T-cell (primary cell): ENCODE measurements at places on chromosomes 5 and 9.

DNA sequence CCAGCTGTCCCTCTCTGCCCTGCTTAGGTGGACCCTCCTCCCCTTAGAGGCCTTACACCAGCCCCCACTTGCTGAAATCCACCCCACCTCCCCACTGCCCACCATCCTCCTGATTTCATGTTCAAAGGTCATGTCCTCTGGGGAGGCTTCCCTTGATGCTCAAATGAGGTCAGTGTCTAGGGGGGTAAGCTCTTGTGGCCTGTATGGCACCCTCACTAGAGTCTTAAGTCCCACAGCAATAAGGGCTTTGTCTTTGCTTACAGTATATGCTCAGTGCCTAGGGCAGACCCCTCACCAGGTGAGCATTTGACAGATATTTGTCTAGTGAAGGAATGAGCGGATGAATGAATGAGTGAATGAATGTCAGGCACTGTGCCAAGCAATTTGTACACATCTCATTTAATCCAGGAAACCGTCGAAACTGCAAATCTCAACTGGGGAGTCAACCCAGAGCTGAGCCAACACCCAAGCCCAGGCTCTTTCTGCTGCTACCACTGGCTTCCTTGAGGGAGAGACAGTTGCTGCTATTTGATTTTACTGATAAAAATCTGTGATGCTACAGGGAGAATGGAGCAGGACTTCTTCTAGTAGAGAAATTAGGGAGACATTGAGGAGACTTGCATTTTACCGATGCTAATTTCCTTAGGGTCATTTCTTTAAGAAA, 101.9 kb downstream of the IQGAP2 start:
- peaks cover 15% of the 10 kb centered on the region for H3K4me1 ChIP-seq
- no peak overlapping the region for H3K27ac ChIP-seq
- H3K36me3 ChIP-seq: no peaks in the 10 kb centered on the region

DNA sequence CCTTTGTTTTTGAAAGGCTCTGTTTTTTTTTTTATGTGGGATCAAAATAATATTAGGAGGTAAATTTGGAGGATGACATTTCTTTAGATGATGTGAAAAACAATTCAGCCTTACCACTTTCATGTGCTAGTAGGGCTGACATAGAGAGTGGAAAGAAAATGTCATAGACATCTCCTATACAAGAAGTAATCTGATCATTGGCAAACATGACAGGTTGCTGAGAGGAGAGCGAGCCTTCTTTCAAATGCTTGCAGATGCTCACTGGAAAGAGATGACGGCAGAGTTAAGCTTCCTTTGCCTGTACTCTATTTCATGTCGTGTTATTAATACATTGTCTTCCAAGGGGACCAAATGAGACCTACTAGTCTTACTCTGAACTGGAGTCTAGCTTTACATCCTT, 160.1 kb upstream of the DAP start:
- no peaks in the 10 kb centered on the region for H3K4me1 ChIP-seq
- no peak overlapping the region for H3K27ac ChIP-seq
- peaks cover 2% of the 10 kb centered on the region for H3K27me3 ChIP-seq
- H3K4me3 ChIP-seq: no peak overlapping the region

GRCh38 chr5:96751203-96752169, 56.3 kb downstream of the ERAP1 start:
- H3K4me3 ChIP-seq: no peak overlapping the region
- no peak overlapping the region for H3K27ac ChIP-seq
- no peak for DNase-seq
- peaks cover 91% of the 10 kb centered on the region for H3K36me3 ChIP-seq
- H3K27me3 ChIP-seq: no peaks in the 10 kb centered on the region

GRCh38 chr9:14515571-14516198, 177.5 kb downstream of the ZDHHC21 start:
- no peak overlapping the region for H3K4me3 ChIP-seq
- H3K4me1 ChIP-seq: no peaks in the 10 kb centered on the region
- no peaks in the 10 kb centered on the region for H3K27me3 ChIP-seq
- H3K27ac ChIP-seq: no peak overlapping the region

GRCh38 chr9:92328225-92328624, 2.5 kb downstream of the CENPP start:
- H3K27me3 ChIP-seq: no peaks in the 10 kb centered on the region
- peaks cover 18% of the 10 kb centered on the region for H3K4me1 ChIP-seq
- no peak for DNase-seq
- H3K36me3 ChIP-seq: no peaks in the 10 kb centered on the region
- no peak overlapping the region for H3K4me3 ChIP-seq
- H3K27ac ChIP-seq: no peak overlapping the region

GRCh38 chr9:98255061-98255577, 330 bp downstream of the TBC1D2 start:
- H3K27me3 ChIP-seq: no peaks in the 10 kb centered on the region
- peak overlapping the region; percentile 57 for H3K27ac ChIP-seq
- peak overlapping the region; percentile 97 for H3K4me3 ChIP-seq

DNA sequence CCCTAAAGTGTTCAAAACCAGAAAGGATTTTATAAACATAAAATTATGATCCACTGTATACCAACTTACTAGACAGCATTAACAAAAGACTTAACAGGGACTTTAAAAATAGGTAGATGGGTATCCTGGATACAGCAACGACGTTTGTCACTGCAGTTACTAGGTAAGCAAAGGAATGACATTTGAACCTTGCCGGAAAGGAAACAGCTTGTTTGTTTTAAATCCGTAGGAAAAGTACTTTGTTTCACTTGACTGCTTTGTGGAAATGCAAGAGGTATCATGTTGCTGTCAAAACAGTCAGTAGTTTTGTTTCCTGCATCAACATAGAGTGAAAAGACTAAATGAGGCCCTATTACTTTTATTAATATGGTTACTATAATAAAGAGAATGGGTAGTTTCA, 122.9 kb downstream of the CDC42SE2 start:
- peaks cover 43% of the 10 kb centered on the region for H3K4me1 ChIP-seq
- H3K27ac ChIP-seq: peak overlapping the region; percentile 35
- no peaks in the 10 kb centered on the region for H3K27me3 ChIP-seq
- DNase-seq: no peak
- peaks cover 57% of the 10 kb centered on the region for H3K36me3 ChIP-seq

DNA sequence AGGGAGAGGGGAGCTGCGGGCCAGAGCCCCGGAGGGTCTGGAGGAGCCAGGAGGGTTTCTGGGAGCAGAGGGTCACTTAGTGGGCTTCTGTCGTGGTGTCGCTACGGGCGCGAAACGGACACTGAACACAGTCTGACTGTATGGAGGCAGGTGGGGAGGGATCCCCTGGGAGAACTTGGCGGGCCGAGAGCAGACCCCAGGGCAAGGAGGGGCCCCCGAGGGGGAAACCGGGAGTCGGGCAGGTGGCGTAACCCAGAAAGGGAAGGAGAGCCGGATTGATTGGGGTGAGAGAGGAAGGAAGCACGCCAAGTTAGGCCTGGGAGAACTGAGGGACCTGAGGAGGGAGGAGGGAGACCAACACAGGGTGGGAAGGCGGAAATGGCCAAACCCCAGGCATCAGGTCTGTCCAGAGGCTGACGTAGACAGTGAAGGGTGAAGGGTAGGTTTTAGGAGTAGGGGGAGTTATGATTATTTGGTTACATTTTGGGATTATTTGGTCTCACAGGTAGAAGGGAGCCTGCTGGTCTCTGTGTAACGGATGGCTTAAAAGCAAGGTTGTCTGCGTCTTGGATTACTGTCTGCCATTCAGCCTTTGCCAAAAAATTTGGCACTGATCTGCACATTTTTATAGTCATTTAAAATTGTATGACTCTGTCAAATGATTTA, 3.3 kb upstream of the MSMP start:
- peak overlapping the region; percentile 85 for H3K4me3 ChIP-seq
- H3K27me3 ChIP-seq: no peaks in the 10 kb centered on the region
- DNase-seq: no peak
- H3K27ac ChIP-seq: peak overlapping the region; percentile 74

DNA sequence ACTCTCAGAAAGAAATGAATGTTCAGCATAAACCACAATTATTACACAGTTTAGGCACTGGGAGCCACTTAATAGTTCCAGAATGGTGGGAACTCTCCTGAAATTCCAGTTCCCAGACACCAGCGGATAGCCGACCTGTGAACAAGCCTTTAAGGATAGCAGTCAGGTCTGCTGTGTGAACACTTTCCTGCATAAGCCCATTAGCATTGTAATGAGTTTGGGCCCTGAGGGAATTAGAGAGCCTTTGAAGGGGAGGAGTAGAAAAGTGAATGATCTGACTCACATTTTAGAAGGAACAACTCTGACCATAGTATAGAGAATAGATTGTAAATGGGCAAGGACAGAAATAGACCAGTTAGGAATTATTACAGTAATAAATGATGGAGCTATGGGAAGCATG, 189.1 kb downstream of the ADGRV1 start:
- no peaks in the 10 kb centered on the region for H3K27me3 ChIP-seq
- H3K36me3 ChIP-seq: no peaks in the 10 kb centered on the region
- no peak overlapping the region for H3K27ac ChIP-seq
- no peak overlapping the region for H3K4me3 ChIP-seq

DNA sequence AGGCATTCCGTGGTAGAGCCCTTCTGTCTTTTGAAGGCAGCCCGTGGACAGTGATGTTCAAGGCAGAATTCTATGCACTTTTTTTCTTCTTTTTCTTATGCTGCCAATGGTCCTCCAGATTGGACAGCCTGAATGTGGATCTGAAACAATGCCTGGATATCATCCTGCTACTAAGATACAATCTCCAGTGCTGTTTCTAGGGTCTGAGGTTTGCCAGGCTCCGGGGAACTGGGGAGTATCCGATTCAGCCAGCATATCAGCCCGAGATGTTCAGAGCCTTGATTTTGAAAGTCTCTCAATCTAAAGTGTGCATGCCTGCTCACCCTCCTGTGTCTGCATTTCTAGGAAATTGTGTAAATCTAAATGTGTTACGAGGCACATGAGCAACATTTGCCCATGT, 103.8 kb upstream of the WWC1 start:
- H3K36me3 ChIP-seq: no peaks in the 10 kb centered on the region
- peaks cover 10% of the 10 kb centered on the region for H3K27me3 ChIP-seq
- no peak overlapping the region for H3K4me3 ChIP-seq

DNA sequence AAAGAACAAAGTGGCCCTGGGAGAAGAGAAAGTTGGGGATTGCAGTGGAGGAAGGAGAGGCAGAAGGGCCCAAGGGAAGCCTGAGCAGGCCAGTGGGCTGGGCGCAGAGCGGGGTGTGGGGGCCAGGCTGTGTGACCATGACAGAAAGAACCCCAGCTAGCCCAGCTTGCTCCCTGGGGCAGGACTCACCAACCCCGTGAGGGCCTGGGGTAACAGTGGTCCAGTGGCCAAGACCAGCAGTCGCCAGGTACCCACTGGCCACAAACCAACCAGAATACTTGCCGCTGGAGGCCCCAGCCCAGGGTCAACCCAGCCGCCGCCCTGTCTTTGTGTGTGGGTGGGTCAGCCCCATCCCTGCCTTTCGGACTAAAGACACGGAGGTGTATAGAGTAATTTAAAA, 146.5 kb downstream of the CACNA1B start:
- H3K4me3 ChIP-seq: no peak overlapping the region
- no peaks in the 10 kb centered on the region for H3K36me3 ChIP-seq
- no peak overlapping the region for H3K27ac ChIP-seq
- H3K27me3 ChIP-seq: no peaks in the 10 kb centered on the region

DNA sequence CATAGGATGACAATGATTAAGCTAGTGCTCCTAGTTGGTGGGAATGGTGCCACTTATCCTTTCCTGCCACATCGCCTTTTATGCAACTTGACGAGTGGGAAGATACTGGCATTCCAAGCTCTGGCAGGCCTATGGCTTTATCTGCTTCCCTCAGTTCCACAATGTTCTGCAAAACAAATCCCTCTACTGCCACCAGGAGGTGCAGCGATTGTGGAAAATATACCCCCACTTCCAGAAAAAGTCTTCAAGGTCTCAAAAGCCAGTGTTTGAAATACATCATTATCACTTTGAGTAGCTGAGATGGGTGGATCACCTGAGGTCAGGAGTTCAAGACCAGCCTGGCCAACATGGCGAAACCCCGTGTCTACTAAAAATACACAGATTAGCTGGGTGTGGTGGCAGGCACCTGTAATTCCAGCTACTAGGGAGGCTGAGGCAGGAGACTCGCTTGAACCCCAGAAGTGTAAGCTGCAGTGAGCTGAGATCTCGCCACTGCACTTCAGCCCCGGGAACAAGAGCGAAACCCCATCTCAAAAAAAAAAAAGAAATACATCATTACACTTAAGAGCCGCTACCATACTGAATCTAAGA, 3.4 kb downstream of the CLINT1 start:
- H3K4me1 ChIP-seq: peaks cover 28% of the 10 kb centered on the region
- H3K36me3 ChIP-seq: no peaks in the 10 kb centered on the region
- no peak overlapping the region for H3K4me3 ChIP-seq
- H3K27me3 ChIP-seq: no peaks in the 10 kb centered on the region

- H3K4me1 ChIP-seq: peaks cover 12% of the 10 kb centered on the region
- peak overlapping the region; percentile 89 for H3K4me3 ChIP-seq
- H3K27ac ChIP-seq: peak overlapping the region; percentile 66
Measured at GRCh38 chr5:53109056-53109442, 508 bp downstream of the MOCS2 start.

DNA sequence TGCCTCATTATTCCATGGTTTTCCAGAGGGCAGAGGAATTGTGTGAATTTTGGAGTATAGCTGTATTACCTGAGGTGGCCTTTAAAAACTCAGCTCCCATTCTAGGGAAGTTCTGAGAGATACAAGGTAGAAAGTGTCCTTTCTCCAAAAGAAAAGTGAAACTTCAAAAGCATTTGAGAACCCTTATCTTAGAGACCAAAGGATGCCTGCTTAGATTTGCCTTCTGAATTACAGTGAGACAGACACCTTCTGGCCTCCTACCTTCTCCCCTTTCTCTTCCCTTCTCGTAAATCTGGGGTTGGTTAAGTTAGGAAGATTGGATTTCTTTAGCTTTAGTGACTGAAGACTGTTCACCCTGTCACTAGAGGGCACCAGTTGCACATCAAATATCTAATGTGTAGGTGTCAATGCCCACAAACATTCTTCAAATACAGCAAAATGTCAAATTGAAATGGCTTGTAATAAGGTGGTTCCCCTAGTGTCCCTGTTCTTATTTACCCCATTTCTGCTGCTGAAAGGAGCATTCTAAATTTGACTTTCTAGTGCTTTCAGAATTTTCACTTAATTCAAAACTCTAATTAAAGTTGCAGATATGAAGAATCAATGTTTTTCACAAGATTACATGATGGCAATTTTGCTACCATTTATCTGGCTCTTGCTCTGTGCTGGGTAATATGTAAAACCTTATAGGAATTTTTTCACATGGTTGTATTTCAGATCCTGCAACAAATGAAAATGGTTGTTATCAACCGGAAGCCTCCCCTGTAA, 46.7 kb downstream of the PRRC1 start:
- H3K27me3 ChIP-seq: no peaks in the 10 kb centered on the region
- no peak overlapping the region for H3K4me3 ChIP-seq
- H3K27ac ChIP-seq: no peak overlapping the region
- peak; percentile 14 for DNase-seq

GRCh38 chr5:136070486-136071285, 41.9 kb downstream of the TGFBI start:
- no peaks in the 10 kb centered on the region for H3K27me3 ChIP-seq
- H3K4me3 ChIP-seq: no peak overlapping the region
- H3K36me3 ChIP-seq: no peaks in the 10 kb centered on the region
- H3K4me1 ChIP-seq: no peaks in the 10 kb centered on the region
- no peak overlapping the region for H3K27ac ChIP-seq

- no peak for DNase-seq
- no peaks in the 10 kb centered on the region for H3K27me3 ChIP-seq
- H3K36me3 ChIP-seq: no peaks in the 10 kb centered on the region
- no peak overlapping the region for H3K4me3 ChIP-seq
- H3K4me1 ChIP-seq: no peaks in the 10 kb centered on the region
- H3K27ac ChIP-seq: no peak overlapping the region
Measured at GRCh38 chr5:167512111-167512510, 779.3 kb upstream of the WWC1 start.
